Activated CD4-positive, alpha-beta T cell treated with anti-CD3 and anti-CD28 coated beads for 4 hours (primary cell): ENCODE measurements at places on chromosomes 11 and 22.

GRCh38 chr22:45103756-45104155 lies 60.0 kb upstream of the NUP50 start:
- no peak for DNase-seq

GRCh38 chr11:5246772-5247471 lies 2.7 kb downstream of the HBG1 start:
- no peak for DNase-seq

DNA sequence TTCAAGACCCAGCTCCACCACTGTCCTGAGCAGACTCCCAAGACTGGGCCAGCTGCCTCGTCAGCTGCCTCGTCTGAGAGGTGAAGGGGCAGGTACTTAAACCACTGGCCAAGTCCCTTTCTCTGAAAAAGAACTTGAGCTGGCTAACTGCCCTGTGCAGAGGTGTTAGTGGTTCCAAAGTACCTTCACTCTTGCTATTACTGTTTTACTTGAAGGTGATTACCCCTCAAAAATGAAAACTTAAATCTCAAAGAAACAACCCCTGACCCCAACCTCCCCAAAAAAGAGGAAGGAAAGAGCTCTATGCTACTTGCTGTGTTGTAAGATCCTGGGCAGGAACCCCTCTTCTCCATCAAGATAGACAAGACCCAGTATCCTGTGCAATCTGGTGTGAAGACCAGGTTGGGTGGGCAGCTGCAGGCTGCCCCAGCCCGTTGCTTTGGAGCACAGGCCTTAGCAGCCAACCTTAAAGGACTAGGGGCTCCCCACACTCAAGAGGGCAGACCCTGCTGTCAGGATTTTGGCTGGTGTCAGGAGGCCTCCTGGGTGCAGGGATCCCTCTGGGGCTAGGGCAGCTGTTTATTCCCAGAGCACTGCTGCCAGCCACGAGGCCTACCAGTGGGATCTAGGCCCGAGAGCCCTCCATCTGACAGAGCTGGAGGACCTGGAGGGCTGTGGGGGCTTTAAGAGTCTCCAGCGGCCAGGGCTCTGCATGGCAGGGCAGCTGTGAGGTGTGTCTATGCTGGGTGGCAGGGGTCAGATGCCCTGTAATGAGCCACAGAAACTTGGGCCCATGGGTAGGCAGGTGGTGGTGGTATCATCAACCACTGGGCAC lies 13.0 kb downstream of the GUCD1 start:
- DNase-seq = no peak

DNA sequence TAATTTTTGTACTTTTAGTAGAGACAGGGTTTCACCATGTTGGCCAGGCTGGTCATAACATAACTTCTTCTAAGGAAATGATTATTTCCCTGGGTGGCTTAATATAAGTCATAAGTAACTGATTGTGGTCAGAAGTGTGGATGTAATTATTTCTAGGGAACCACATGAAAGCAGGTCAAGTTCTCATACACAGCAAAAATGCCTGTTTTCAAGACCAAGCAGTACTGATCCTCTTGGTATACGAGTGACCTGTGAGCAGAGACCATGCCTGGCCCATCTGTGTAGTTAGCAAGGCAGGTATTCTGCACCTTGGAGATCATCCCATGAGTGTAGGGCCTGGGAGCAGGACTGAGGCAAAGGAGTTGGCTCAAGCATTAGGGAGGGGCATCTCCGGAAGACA lies 32.5 kb upstream of the NUCB2 start:
- no peak for DNase-seq

GRCh38 chr11:639332-639955 lies 2.4 kb downstream of the DRD4 start:
- no peak for DNase-seq

DNA sequence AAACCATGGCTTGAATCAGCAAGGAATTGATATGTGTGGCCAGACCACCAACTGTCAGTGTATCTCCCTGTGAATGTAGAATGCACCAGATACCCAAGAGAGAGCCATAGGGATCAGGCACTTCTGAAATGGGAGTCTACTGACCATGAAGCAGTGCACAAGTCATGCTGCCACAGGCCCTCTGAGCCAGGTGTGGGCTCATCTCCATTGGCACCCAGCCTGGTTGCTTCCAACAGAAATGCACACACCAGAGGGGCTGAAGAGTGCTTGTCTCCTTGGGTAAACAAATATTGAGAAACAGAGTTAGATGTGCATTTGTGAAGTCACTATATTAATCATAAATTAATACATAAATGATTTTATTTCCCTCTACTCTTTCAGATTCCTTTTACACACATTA lies 28.4 kb upstream of the PANX1 start:
- DNase-seq = no peak

GRCh38 chr11:122105044-122105758 lies 10.8 kb downstream of the BLID start:
- DNase-seq = no peak

DNA sequence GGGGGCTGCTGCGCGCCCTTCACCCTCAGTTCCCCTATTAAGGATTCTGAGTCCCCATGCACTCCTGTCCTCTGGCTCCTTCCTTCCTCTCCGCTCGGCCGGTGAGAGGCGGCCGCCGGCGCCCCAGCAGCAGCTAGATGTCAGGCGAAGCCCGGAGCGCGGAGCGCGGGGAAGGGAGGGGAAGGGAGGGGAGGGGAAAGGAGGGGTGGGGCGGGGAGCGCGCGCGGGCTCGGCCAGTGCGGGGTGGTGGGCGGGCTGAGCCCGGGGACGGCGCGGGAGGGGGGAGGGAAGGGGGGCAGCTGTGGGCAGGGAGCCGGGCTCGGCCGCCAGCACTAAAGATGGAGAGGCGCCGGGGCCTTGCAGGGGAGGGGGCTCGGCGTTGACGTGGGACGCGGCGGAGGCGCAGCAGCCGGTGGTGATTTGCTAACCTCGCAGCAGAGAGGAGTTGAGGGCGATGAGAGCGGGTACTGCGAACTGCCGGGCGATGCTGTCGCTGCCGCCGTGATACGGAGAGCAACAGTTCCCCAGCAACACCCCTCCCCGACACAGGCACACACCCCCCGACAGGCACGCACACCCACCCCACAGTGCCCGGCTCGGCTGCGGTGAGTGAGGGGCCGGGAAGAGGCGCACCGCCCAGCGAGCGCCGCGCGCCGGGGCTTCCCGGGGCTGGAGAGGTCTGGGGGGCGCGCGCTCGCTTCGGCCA lies at the start of gene ZBTB16:
ZBTB16 (plus strand) TSS at position 434 of the 706 bp plus-strand sequence. CDS start 3,590 bp downstream, outside the sequence.
- DNase-seq = peak; percentile 57

DNA sequence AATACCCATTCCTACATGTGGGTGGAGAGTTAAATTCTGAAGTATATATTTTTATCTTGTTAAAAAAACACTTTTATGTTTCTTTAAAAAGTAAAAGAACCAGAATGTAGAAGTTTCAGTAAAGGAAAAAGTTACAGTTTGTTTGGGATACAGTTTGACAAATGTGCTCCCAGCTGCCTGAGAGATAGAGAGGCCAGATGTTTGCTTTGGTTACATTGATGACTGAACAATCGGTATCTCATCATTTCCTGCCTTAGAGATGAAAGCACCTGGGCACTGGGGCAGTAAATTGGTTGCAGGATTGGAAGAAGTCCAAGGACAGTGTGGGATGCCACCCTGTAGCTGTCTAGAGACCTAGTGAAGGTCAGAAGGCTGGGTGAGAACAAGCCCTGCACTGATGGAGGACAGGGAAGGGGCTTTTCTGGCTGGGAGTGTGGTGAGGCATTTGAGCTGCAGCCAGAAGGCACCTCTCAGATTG lies 16.6 kb downstream of the MED15 start:
- DNase-seq = no peak

GRCh38 chr11:120918257-120918656 lies 105.6 kb upstream of the TBCEL start:
- no peak for DNase-seq

- peak; percentile 46 for DNase-seq
Observed at GRCh38 chr11:69337211-69337721, 43.3 kb downstream of the MYEOV start.

GRCh38 chr11:62688491-62688890 lies 839 bp downstream of the LRRN4CL start:
- no peak for DNase-seq

GRCh38 chr11:116935514-116935913 lies 98.1 kb upstream of the APOA1 start:
- DNase-seq = no peak

- no peak for DNase-seq
Observed at GRCh38 chr22:48001101-48001500, 1238.7 kb downstream of the TBC1D22A start.

- DNase-seq = no peak
Observed at GRCh38 chr11:112221274-112221835, 4.9 kb upstream of the PTS start.

DNA sequence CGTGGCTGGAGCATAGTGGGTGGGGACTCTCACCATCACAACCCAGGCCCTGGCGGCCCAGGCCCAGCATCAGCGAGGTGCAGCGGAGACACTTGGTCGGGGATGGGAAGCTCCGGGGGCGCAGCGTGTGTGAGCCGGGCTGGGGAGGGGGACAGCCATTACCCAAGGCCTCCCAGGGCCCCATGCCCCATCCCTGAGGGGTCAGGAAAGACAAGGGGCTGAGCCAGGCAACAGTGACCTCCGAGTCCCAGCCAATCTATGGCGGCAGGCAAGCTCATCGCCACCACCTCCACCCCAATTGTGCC lies 11.3 kb downstream of the CDC42BPG start:
- DNase-seq = no peak

GRCh38 chr11:43504316-43504950 lies 145.7 kb downstream of the TTC17 start:
- no peak for DNase-seq

- DNase-seq = no peak
Observed at GRCh38 chr11:108154591-108154990, 33.2 kb downstream of the ACAT1 start.

DNA sequence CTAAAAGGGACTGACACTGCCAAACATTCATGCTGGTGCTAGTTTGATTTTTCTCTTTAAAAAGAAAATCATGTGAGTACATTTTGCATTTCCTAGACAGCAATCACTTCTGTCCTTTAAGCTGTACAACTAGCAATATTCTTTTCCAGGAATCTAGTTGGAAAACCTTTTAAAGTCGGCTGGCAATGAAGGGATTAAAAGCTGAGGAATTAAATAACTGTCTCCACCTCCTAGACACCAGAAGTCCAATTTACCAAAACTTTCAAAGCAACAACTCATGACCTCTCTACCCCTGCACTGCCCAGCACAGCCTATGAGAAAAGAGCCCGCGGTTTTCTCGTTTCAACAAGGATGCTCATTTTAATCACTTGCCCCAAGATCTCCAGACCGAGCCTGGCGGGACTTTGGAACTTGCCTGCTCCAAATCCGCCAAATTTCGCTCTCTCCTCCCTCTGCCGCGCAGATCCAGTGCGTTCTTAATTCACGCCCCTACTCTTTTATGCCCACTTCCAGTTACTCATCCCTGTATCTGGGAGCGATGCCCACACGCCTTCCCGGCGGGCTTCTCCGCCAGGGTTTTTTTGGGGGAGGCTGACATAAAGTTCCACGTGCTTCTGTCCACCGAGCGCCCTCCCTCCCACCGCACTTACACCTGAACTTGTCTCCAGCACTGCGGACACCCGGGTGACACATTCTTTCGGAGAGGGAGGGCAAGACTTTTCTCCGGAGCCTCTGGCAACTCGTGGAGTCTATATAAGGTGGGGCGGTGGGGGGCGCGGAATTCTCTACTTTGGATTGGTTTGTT lies 2.5 kb downstream of the MPPED2 start:
- no peak for DNase-seq

DNA sequence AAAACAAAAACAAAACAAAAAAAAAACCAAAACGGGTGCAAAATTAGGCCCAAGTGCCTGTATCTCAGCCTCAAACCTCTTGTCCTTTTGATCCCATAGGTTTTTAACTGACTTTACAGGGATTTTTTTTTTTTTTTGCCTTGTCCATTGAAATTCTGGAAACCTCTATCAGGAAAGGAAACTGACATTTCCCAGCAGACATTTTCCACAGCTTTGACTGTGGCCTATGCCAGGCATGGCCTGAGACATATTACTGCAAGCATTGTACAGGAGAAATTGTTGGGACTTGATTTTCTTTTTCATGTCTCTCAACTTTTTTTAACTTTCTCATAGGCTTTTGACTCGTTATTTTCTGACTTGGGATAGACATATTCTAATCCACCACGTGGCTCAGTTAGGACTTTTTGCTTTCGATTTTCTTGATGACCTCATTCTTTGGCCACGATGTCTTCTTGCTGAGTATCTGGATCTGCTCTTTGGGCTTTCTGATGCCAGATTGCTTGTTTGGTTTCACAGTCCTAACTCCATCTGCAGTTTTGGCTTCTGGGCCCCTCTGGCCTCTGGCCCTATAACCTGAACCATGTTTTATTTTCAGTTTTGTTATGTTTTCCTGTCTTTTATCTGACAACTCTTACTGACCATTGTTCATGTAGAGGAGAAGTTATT lies 336.1 kb upstream of the C11orf87 start:
- DNase-seq = no peak

DNA sequence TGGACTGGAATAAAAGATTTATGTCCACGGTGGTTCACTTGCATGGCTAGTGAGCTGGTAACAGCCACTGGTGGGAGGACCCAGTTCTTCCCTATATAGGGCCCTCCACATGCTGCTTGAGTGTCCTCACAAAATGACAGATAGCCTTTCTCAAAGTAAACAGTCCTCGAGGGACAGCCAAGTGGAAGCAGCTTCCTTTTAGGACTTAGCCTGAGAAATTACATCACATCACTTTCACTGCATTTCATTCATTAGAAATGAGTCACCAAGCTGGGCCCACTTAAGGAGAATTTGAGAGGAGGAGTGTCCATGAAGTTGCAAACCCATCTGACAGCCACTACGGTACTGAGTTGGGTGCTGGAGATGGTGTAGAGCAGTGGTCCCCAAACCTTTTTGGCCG lies 7.0 kb downstream of the ISX start:
- DNase-seq = no peak

GRCh38 chr11:44775366-44775984 lies 48.7 kb downstream of the TSPAN18 start:
- DNase-seq = peak; percentile 61
